SJSA1 (cell line): ENCODE measurements at places on chromosomes 5 and 9. TPM values are rescaled to one million over a fixed set of nuclear protein-coding genes. Genes with fewer than 3 reads are reported as not detected.

GRCh38 chr5:142644127-142644526 lies 41.8 kb downstream of the FGF1 start:
- H3K27ac ChIP-seq: peak overlapping the region; percentile 92
- H3K36me3 ChIP-seq: no peaks in the 10 kb centered on the region
- H3K4me1 ChIP-seq: peaks cover 23% of the 10 kb centered on the region
- no peaks in the 10 kb centered on the region for H3K27me3 ChIP-seq

FAM169A gene
- total RNA-seq: 16.5 and 21.9 TPM in 2 replicates

DNA sequence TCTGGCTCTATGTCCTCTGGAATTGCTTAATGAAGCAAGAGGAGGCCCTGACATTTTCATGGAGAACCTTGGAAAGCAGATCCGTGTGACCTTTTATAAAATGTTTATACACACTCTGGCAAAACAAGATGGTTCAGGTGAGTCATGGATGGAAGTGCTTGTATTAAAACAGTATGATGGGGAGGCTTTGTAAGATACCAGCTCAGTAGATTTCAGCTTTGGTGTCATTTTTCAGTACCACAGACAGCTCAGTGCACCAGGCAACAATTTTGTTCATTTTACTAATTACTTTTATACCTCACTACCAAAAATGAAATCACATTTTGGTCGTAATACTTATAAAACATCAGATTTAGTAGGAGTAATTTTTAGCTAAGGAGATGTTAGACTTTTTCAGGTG lies 5.2 kb downstream of the KCNN2 start:
- no peak overlapping the region for H3K27ac ChIP-seq
- peaks cover 39% of the 10 kb centered on the region for H3K27me3 ChIP-seq
- no peak overlapping the region for H3K4me3 ChIP-seq
- H3K36me3 ChIP-seq: no peaks in the 10 kb centered on the region
- no peak for DNase-seq

PTPN3 gene
- 4.8 and 11.7 TPM in 2 replicates for total RNA-seq

GRCh38 chr5:154220625-154221024 lies 30.1 kb downstream of the GALNT10 start:
- DNase-seq: peak; percentile 66
- H3K27ac ChIP-seq: peak overlapping the region; percentile 75
- H3K36me3 ChIP-seq: peaks cover 29% of the 10 kb centered on the region
- peaks cover 42% of the 10 kb centered on the region for H3K4me1 ChIP-seq
- H3K4me3 ChIP-seq: no peak overlapping the region

- no peak for DNase-seq
- no peak overlapping the region for H3K4me3 ChIP-seq
- H3K4me1 ChIP-seq: 0 out of 2 replicates have a peak, but pooled peaks cover 3% of the 10 kb centered on the region
- no peaks in the 10 kb centered on the region for H3K36me3 ChIP-seq
- H3K27me3 ChIP-seq: peaks cover 10% of the 10 kb centered on the region
These were observed 15.7 kb downstream of the CCDC187 start for GRCh38 chr9:136287960-136288753.

- DNase-seq: no peak
- H3K27me3 ChIP-seq: peaks cover 7% of the 10 kb centered on the region
- no peaks in the 10 kb centered on the region for H3K4me1 ChIP-seq
These were observed 16.4 kb downstream of the ITK start for GRCh38 chr5:157197086-157197485.

DNA sequence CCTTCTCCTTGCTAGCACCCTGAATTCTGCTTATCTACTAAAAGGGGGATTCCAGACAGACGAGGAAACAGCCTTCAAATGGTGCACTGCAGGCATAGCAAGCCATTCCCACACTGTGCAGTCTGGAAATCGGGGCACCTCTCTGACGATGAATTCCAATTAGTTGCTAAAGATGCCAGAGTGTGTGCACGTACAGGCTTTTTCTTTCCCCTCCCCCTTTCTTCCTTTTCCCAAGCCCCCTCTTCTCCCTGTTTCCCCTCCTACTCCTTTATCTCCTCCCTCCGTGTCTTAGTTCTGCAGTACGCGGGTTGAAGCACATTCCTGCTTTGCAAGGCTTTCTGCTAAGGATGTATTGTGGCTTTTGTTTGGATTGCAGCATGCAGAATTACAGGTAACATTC lies at the start of gene GPR21:
GPR21 (plus strand) TSS at position 316 of the 400 bp plus-strand sequence. CDS start 900 bp downstream, outside the sequence.
- H3K4me3 ChIP-seq: no peak within 1 kb of the TSS
- H3K36me3 ChIP-seq: no peaks in the 10 kb centered on the region
- no peaks in the 10 kb centered on the region for H3K27me3 ChIP-seq

- H3K27ac ChIP-seq: no peak overlapping the region
- no peaks in the 10 kb centered on the region for H3K27me3 ChIP-seq
- H3K4me3 ChIP-seq: no peak overlapping the region
- no peak for DNase-seq
These were observed 25.4 kb downstream of the TYRP1 start for GRCh38 chr9:12718482-12719026.
